ENCODE measurements at places on chromosomes 1 and 21. TPM values are rescaled to one million over a fixed set of nuclear protein-coding genes. Genes with fewer than 3 reads are reported as not detected.

Gene SELENOF
- 165 TPM for total RNA-seq

Gene SLC22A15
- total RNA-seq, result 3.4 TPM

Gene TIE1
- 0.58 TPM for total RNA-seq

Gene CR1L
- not detected for total RNA-seq

Gene WNT2B
- 0.23 TPM for total RNA-seq

Gene SKI
- 13.9 TPM for total RNA-seq

Gene ARHGEF16
- not detected for total RNA-seq

Gene TMEM222
- 52.2 TPM for total RNA-seq

Gene LCE6A
- not detected for total RNA-seq

Gene ASAP3
- total RNA-seq, result 21.9 TPM

Gene EDARADD
- not detected for total RNA-seq

Gene UBE2Q1
- 37.5 TPM for total RNA-seq

Gene KCNH1
- total RNA-seq, result 6.0 TPM

Gene HSD3B1
- not detected for total RNA-seq

Gene NSL1
- 55.0 TPM for total RNA-seq

Gene SZT2
- total RNA-seq, result 12.0 TPM

Gene FAM72C
- 1.8 TPM for total RNA-seq

Gene TFF3
- total RNA-seq, result not detected

Gene DLGAP3
- total RNA-seq, result 0.06 TPM

Gene SLC1A7
- total RNA-seq, result not detected

Gene CCDC190
- total RNA-seq, result 13.9 TPM

Gene CTTNBP2NL
- total RNA-seq, result 12.3 TPM

Gene CLIC6
- total RNA-seq, result not detected

Gene HFM1
- total RNA-seq, result 0.13 TPM

Gene TATDN3
- 19.1 TPM for total RNA-seq

Gene ACTL8
- not detected for total RNA-seq

Gene TFAP2E
- total RNA-seq, result 0.06 TPM

Gene SLAMF9
- total RNA-seq, result not detected

Gene ITLN2
- total RNA-seq, result not detected

Gene RAB42
- total RNA-seq, result 3.0 TPM

Gene LRRC8D
- total RNA-seq, result 20.7 TPM

Gene TNFSF4
- total RNA-seq, result 26.1 TPM

Gene ODR4
- total RNA-seq, result 17.6 TPM

Gene COP1
- 35.2 TPM for total RNA-seq

Gene GRIK1
- total RNA-seq, result not detected

Gene CCDC30
- total RNA-seq, result 0.38 TPM

Gene MACO1
- 12.8 TPM for total RNA-seq

Gene IL22RA1
- not detected for total RNA-seq

Gene KRTAP10-8
- total RNA-seq, result not detected

Gene TLCD4
- total RNA-seq, result 0.32 TPM

Gene PBX1
- 3.6 TPM for total RNA-seq

Gene MFSD2A
- 12.3 TPM for total RNA-seq

Gene MNDA
- not detected for total RNA-seq

Gene S100A8
- not detected for total RNA-seq

Gene OR2L8
- total RNA-seq, result not detected

Gene FAM72D
- 3.6 TPM for total RNA-seq

Gene GJA4
- total RNA-seq, result not detected

Gene DNAJC28
- total RNA-seq, result 0.77 TPM

Gene NES
- 470 TPM for total RNA-seq
